ENCODE measurements at places on chromosomes 3 and 15.
A peak's percentile ranks its signal among the peaks of the same experiment; 100 is the strongest.

GRCh38 chr3:155891321-155891720 lies 20.9 kb downstream of the GMPS start:
- no peak for DNase-seq
- H3K27me3 ChIP-seq: no peaks in the 10 kb centered on the region
- H3K27ac ChIP-seq: no peak overlapping the region

DNA sequence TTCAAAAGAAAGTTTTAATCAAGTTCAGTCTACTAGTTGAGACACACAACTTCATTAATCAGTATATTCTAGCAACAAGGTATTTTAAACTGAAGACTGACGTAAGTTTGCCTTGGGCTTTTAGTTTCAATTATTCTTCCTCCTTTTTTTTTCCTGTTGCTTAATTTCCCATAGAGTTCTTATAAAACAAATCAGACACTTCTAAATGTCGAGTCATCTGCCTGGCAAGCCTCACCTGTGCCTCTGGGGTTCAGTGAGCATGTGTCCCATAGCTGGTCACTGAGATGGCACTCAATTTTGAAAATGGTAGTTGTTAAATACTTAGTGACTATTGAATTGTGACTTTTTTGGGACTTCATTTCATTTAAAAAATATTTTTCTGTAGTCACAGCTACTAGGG lies 27.4 kb downstream of the NKIRAS1 start:
- H3K27ac ChIP-seq: no peak overlapping the region
- no peaks in the 10 kb centered on the region for H3K27me3 ChIP-seq
- DNase-seq: no peak
- H3K4me1 ChIP-seq: peaks cover 17% of the 10 kb centered on the region
- H3K4me3 ChIP-seq: no peak overlapping the region
- peaks cover 17% of the 10 kb centered on the region for H3K36me3 ChIP-seq

DNA sequence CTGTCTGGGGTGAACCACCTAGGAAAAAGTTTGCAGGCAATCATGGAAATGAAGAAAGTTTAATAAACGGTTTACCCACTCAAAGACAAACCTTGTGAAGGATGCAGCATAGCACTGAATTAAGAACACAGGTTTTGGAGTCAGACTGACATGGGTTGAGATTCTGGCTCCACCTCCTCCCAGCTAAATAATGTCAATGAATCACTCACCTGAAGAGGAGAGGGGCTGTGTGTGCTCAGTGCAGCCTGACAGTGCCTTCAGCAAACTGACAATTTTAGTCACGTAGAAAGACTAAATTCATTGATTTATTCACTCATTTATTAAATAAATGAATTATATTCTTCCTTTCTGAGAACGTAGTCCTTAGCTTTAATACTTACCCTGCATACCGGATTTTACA lies 18.9 kb downstream of the NR1I2 start:
- H3K4me1 ChIP-seq: no peaks in the 10 kb centered on the region
- no peak overlapping the region for H3K4me3 ChIP-seq
- no peaks in the 10 kb centered on the region for H3K27me3 ChIP-seq
- H3K36me3 ChIP-seq: no peaks in the 10 kb centered on the region

GRCh38 chr15:74461847-74462511 lies 1.0 kb upstream of the UBL7 start:
- H3K36me3 ChIP-seq: no peaks in the 10 kb centered on the region
- no peaks in the 10 kb centered on the region for H3K27me3 ChIP-seq
- H3K27ac ChIP-seq: peak overlapping the region; percentile 90

DNA sequence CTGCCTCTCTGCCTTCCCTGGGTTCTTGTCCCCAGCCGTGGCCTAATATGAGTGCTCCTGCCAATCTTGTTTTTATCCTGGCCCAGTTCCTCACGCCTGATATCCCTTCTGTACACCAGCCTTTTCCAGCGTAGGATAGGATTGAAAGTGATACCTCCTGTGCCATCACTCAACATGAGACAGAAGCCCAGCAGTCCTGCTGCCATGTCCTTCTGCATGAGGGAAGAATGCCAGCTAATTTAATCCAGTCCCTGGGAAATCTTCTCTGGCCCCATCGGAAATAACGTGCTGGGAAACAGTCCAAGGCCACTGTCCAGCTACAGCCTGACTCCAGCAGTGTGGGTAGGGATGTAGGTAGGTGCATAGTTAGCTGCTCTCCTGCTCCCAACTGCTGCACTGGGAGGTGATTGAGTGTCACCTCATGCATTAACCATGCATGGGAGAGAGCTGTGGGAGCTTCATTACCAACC lies 92.0 kb upstream of the TPM1 start:
- no peaks in the 10 kb centered on the region for H3K36me3 ChIP-seq
- no peak for DNase-seq
- no peaks in the 10 kb centered on the region for H3K4me1 ChIP-seq
- H3K27ac ChIP-seq: no peak overlapping the region

DNA sequence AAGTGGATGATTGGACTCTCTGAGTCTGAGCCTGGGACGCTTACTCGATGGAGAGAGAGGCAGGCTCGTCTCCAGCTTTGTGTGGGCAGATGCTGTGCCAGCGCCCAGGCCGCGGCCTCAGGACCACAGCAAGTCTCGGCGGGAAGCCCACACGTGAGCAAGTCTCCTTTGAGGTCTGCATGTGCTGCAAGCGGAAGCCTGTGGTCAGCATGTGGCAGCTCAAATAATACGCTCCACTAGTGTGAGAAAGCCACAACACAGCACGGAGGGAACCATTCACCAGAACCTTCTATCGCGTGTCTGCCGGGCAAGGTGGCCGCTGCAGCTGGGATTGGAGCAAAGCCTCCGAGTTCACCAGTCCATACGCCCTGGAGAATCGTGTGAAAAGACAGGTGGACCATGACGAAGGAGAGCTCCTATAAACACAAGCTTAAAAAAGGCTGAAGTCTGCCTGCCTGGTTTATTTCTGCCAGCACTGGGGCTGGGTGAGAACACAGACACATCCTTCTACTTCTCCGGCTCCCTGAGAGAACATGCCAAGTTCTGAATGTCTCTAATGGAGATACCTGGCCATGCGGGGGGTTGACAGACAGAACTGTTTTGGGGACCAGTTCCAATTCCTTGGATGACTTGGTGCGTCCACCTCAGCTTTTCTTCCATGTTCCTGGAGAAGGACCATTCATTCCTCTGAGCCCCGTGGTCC lies 82.0 kb upstream of the LRIG1 start:
- no peak for DNase-seq
- H3K27me3 ChIP-seq: no peaks in the 10 kb centered on the region
- peaks cover 3% of the 10 kb centered on the region for H3K4me1 ChIP-seq
- no peak overlapping the region for H3K4me3 ChIP-seq
- H3K27ac ChIP-seq: no peak overlapping the region

GRCh38 chr15:52466134-52466701 lies 62.5 kb downstream of the MYO5A start:
- H3K4me3 ChIP-seq: no peak overlapping the region
- no peak for DNase-seq

DNA sequence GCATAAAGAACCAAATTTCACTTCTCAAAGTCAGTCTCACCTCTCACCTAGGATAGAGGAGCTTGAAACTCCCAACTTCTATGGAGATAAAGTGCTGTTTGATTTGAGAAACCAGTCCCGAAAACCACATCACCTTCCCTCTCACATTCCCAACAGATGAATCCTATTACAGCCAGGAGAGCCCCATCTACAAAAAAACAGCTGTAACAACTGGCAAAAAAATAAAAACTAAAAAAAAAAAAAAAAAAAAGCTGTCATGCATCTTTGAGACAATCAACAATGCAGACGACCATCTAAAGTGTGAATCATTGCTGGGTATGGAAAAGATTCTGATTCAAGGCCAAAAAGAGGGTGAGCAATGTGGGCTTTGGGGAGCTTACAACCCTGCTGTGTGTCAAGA lies 23.8 kb downstream of the HOMER2 start:
- H3K27me3 ChIP-seq: no peaks in the 10 kb centered on the region
- no peak overlapping the region for H3K27ac ChIP-seq
- H3K36me3 ChIP-seq: no peaks in the 10 kb centered on the region
- no peaks in the 10 kb centered on the region for H3K4me1 ChIP-seq
- H3K4me3 ChIP-seq: no peak overlapping the region

DNA sequence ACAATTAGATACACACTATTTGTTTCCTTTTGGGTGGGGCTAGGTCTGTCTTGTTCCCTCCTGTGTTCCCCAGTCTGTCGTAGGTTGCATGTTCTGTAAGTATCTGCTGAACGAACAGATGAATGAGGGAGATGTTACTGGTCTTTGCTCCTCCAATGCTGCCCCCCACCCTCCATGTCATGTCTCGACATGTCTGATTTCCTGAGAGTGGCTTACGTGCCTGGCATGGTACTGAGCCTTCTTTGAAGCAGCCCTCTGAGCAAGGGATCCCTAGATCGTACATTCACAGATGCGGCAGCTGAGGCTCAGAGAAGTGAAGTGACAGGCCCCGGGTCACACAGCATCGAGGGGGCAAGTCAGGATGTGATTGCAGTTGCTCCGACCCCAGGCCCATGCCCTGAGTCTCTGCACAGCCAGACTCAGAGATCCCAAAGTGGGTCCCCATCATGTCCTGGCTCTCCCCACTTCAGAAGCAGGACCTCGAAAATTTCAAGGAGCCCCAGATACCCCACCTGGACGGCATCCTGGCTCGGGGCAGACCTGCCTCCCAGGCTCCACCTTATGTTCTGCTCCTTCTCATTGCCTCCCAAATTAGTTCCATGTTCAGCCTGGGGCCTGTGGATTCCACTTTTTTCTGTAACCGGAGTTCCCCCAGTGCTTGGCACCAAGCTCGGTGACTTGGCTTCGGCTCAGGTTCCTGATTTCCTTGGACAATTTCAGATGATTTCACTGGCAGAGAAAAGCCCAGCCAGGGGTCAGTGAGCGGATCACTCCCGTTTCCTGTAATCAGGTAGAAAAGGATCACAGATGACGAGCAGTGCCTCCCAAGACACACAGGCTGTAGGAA lies 24.7 kb downstream of the GOLGA6L2 start:
- H3K27me3 ChIP-seq: no peaks in the 10 kb centered on the region
- no peak for DNase-seq
- no peaks in the 10 kb centered on the region for H3K36me3 ChIP-seq

GRCh38 chr3:27971600-27971999 lies 249.5 kb upstream of the EOMES start:
- H3K36me3 ChIP-seq: no peaks in the 10 kb centered on the region
- H3K27ac ChIP-seq: no peak overlapping the region
- no peaks in the 10 kb centered on the region for H3K4me1 ChIP-seq
- H3K27me3 ChIP-seq: no peaks in the 10 kb centered on the region
- no peak overlapping the region for H3K4me3 ChIP-seq

DNA sequence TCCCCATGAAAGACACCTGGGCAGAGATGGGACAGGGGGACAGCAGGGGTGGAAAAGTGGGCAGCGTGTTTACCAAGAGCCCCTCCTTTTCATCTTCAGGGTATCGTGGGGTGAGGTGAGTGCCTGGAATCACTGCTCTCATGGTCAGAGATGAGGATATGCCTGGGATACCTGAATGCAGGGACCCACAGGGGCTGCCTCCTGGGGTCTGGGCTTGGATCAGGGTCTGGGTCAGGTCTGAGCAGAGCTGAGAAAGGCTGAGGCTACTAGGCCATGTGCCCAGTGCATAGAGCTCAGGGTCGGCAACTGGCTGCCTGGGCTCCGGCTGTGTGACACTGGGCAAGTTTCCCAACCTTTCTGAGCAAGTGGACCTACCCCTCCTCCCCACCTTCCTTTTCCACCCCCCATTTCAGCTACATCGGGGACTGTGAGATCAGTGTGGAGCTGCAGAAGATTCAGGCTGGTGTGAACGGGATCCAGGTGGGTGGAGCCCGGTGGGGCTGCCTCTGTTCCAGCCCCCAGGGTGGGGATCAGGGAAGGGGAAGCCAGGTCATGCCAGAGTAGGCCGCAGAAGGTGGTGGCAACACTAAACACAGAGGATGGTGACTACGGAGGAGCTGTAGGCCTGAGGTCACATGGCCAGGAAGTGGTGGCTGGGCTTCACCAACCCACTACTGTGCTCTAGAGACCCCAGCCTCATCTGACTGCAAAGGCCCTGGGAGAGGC lies 24.5 kb downstream of the ESYT3 start:
- no peak overlapping the region for H3K4me3 ChIP-seq
- H3K4me1 ChIP-seq: no peaks in the 10 kb centered on the region
- no peak for DNase-seq
- no peak overlapping the region for H3K27ac ChIP-seq

DNA sequence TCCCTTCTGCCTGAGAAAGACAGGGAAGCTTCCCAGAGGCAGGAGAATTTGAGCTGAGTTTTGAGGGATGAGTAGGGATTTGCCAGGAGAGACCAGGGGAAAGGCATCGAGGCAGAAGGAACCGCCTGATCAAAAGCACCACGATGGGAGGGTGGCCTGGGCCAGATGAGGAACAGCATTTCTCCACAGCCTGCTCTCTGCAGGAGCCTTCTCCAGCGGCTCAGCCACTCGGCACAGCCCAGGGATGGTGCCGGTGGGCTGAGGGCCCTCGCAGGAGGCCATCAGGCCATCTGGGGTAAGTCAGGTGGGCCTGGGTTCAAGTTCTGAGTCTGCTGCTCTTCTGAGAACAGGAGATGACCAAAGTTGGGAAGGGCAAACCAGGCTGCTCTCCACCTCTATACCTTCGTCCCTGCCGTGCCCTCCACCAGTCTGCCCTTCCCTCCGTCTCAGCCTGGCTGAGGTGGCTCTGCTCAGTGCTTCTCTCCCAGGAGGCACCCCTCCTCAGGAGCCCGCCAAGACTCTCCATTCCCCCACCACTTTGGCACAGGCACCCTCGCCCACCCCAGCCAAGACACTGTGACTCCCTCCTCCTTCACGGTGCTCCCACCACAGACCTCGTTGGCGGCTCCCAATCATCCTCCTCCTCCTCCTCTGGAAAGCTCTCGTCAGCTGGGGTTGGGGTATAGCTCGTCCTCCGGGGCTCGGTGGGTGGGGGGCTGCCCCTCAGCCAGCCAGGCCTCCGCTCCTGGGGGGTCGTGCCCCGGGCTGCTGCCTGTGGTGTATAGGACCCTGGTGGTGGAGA lies 34.9 kb downstream of the GRIP2 start:
- H3K27ac ChIP-seq: no peak overlapping the region
- peaks cover 27% of the 10 kb centered on the region for H3K36me3 ChIP-seq
- H3K4me1 ChIP-seq: peaks cover 6% of the 10 kb centered on the region
- no peak overlapping the region for H3K4me3 ChIP-seq
- DNase-seq: no peak

DNA sequence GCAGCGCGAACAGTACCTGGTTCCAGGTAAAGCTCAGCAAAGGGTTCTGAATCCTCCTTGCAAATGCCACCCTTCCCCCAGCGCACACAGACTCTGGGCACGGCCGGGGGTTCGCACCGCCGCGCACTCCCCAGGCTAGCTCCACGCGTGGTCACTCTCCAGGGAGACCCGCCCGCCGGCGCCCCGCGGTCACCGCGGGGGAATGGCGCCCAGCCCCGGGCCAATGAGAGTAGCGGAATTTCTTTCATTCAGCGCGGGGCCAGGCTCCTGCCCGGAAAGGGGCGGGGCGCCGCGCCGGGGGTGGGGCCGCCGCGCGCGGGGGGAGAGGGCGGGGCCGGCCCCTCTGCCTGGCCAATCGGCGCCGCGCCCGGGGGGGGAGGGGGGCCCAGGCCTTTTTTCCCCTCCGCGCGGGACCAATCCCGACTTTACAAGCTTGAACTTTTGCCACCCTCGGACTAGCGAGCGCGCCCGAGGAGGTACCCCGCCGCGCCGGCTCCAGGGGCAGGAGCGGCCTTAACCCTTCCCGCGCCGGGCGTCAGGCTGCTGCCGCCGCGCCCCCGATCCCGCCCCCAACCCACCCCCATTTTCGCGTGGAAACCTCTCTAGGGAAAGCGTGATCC lies 1.1 kb upstream of the SMAD6 start:
- peaks cover 56% of the 10 kb centered on the region for H3K4me1 ChIP-seq
- peak overlapping the region; percentile 69 for H3K4me3 ChIP-seq
- peak; percentile 98 for DNase-seq
- peaks cover 3% of the 10 kb centered on the region for H3K36me3 ChIP-seq
- H3K27ac ChIP-seq: peak overlapping the region; percentile 84
- H3K27me3 ChIP-seq: no peaks in the 10 kb centered on the region

Measured in esophagus muscularis mucosa (tissue), 4 donors.